ENCODE measurements at places on chromosomes 12 and 14.

- no peak for DNase-seq
These were observed 205.2 kb upstream of the EEA1 start for GRCh38 chr12:93134175-93134890.

GRCh38 chr12:75489613-75490210, 9.2 kb downstream of the GLIPR1 start:
- DNase-seq, result no peak

DNA sequence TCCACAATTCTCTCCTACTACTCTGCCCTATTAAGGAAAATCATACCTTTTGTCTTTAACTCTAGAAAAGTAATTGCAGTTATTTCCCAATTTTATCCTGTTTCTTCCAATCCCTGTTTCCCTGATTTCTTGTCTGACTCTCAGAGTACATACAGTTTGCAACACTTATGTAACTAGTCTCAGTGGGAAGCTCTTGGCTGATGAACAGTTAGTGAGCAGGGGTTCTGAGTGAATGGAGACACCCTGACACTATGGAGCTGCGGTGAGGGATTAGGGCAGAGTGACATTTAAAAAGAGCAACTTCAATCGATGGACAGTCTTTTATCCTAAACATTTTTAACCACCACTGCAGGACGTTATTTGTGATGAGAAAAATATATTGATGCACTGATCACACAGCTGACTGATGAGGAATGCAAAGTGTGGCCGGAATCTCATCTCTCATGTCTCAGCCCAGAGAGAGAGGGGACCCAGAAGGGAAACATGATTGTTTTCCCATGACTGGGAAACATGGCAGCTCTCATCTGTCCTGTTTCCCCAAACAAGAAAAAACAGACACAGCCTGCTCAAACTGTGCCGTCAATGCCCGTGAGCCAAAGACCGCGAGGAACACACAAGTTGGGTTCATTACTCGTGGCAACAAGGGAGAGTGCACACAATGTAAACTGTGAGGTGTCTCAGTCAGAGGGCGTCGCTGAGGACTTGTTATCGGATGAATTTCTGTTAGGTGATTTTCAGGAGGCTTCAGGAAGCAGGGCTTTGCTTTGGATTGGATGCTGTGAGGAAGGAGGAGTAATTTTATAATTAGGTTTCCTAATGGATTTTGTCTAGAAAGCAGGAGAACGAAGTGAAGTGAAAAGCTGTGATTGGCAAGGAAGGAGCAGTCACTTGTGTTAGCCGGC, 5.2 kb upstream of the SLC6A13 start:
- no peak for DNase-seq

DNA sequence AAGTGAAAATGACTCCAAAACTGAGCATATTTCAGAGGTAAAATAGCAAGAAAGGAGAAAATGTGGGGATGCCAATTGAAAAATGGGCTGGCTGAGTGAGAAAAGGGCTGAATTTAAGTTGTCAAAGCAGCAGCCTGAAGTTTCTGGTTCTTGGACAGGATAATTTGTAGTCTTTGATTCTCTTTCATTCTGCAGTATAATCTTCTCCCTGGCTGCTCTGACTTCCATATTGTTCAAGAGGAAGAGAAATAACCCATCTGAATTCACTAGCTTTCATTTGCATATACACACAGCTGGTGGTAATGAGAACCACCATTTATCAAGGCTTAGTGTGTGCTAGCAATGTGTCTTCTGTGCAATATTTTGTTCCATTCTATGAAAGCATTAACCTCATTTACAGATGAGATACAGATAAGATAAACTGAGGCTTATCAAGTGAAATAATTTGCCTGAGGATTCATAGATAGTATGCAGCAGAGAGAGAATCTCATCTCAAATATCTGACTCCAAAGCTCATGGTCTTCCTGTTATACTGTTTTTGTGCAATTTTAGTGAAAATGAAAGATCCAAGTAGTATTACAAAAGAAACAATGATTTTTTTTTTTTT, 184.2 kb downstream of the TMTC2 start:
- DNase-seq, result no peak

DNA sequence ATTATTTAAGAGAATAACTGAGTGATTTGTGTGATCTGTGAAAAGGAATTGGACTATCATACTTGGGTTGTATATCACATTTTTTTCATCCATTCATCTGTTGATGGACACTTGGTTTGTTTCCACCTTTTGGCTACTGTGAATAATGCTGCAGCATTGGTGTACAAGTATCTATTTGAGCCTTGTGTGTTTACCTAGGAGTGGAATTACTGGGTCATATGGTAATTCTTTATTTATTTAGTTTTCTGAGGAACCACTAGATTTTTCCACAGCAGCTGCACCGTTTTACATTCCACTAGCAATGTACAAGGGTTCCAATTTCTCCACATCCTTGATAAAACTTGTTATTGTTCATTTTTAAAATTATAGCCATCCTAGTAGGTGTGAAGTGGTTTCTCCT, 56.1 kb downstream of the APAF1 start:
- DNase-seq, result no peak
